ENCODE measurements at places on chromosomes 1 and 21.

- no peak for DNase-seq
Observed at GRCh38 chr1:8122477-8123407, 96.6 kb upstream of the ERRFI1 start.

DNA sequence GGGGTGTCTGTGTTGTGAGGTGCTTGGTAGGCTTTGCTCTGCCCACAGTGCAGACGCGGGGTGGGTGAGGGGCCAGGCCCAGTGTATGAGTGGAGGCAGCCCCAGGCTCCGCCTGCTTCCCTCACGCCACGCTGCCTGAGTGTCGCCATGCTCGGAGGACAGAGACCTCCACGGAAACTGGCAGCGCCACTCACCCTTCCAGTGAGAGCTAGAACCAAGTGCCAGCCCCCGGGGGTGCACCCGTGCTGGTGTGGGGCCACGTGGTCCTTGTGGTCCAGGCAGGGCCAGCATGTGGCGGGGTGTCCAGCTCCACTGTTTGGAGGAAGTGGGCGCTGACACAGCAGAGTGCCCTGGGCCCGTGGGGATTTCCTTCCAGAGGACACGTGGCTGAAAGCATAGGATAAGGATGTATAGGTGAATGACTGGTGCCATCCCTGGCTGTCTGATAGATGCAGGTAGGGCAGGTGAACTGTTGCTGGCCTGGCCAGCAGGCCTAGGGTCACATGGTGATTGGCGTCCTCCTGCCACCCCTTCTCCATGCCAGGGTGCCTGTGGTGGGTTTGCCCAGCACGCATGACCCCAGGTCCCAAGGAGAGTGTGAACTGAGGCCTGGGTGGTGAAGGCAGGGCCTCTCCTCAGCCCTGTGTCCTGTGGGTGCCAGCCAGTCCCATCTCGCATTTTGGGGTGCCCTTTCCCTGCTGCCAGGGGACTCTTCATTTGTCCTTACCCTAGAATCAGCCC is 3.8 kb downstream of the LRRC3 start:
- DNase-seq = no peak

DNA sequence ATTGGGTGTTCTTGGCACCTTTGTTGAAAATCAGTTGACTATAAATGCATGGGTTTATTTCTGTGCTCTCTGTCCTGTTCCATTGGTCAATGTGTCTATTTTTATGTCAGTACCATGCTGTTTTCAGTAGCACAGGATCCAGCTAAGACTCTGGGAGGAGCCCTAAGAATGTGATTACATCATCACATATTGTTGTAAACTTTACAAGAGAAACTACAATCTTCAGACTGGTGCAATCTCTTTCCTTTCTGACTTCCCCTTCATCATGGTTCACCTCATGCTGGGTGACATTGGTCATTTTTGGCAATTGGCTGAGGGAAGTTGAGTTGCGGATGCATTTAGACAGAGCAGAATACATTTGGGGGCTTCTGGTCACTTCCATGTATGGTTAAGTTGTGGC is 88.4 kb downstream of the C21orf91 start:
- no peak for DNase-seq

- no peak for DNase-seq
Observed at GRCh38 chr1:3865606-3866160, 8.4 kb downstream of the DFFB start.

- no peak for DNase-seq
Observed at GRCh38 chr1:22553104-22553880, 10.0 kb upstream of the EPHA8 start.

GRCh38 chr1:76835203-76835602 is 32.1 kb upstream of the ST6GALNAC5 start:
- no peak for DNase-seq

DNA sequence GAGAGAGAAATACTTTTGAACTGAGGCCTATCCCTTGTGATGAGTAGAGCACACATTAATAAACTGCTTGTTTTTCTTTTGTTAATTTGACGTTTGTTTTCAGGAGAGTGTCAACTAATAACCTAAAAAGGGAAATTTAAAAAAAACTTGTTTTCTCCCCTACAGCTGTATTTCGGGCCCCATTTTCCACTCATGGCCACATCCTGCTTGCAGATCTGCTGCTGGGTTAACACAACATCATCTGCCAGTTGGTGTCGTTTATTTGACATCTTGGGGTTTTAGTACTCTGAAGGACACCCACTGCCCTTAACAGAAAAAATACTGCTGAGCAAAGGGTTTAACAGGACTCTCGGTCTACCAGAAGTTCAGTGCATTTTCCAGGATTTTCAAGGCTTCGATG is 848 bp upstream of the PYHIN1 start:
- DNase-seq = no peak

- DNase-seq = no peak
Observed at GRCh38 chr1:63873751-63874150, 99.9 kb downstream of the ROR1 start.

- DNase-seq = no peak
Observed at GRCh38 chr1:165441166-165441880, 3.6 kb downstream of the RXRG start.

DNA sequence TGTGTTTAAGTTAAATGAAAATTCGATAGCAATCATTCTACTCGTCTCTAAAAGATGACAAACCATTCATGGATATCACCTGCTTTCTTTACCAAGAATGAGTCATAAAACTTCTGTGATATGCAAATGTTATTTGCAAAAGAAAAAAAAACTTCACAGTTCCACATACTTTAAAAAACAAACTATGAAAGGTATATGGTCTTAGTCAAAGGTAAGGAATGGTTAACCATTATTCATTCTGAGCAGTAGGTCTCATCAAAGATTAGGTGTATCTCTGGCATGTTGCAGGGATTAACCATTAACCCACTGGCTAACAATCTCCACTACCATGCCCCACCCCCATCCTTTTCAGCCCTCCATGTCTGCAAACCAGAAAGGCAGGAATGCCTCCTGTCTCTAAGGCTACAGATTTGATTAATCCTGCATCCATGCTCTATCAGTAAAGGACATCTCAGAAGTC is 44.4 kb downstream of the PTPN14 start:
- no peak for DNase-seq

DNA sequence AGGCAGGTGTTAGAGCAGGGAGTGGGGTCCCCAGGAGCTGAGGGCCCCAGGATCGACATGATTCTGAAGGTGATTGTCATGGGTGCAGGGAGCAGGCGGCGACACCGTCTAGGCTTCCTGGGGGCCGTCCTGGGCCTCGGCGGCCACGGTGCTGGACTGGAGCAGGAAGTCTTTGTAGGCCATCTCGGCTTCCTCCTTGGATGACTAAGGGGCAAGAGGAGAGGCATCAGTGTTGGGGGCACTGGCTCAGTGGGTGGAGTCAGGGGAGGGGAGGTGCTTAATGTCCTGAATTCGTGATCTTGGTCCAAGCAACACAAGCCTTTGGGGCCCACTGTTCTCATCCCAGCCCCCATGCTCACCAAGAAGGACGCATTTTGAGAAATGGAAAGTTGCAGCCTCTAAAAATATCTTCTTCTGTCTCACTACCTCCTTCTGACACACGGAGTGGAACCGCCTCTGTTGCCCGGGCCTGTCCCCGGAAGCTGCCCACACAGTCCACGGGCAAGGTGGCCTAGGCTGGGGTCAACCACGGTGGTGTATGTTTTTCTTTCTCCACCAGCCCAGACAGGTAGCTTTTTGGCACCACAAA is 8.6 kb upstream of the FCMR start:
- DNase-seq = no peak

DNA sequence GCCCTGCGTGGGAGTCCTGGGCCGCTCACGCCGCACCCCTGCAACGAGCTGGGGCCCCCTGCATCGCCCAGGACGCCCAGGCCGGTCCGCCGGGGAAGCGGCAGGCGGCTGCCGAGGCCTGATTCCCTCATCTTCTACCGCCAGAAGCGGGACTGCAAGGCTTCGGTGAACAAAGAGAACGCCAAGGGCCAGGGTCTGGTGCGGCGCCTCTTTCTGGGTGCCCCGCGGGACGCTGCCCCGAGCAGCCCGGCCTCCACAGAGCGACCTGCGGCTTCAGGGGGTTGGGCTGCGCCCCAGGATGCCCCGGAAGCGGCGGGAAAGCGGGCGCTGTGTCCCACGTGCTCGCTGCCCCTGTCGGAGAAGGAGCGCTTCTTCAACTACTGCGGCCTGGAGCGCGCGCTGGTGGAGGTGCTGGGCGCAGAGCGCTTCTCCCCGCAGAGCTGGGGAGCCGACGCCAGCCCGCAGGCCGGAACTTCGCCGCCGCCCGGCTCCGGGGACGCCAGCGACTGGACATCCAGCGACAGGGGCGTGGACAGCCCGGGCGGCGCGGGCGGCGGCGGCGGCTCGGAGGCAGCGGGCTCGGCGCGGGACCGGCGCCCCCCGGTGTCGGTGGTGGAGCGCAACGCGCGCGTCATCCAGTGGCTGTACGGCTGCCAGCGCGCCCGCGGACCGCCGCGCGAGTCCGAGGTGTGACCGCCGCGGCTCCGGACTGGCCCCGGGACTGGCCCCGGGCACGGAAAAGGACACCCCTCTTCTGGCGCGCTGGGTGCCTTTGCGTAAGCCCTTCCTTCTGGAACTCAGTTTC is 2.7 kb downstream of the FAM110D start:
- DNase-seq = no peak

GRCh38 chr1:204852854-204853253 is 17.8 kb upstream of the NFASC start:
- DNase-seq = no peak

DNA sequence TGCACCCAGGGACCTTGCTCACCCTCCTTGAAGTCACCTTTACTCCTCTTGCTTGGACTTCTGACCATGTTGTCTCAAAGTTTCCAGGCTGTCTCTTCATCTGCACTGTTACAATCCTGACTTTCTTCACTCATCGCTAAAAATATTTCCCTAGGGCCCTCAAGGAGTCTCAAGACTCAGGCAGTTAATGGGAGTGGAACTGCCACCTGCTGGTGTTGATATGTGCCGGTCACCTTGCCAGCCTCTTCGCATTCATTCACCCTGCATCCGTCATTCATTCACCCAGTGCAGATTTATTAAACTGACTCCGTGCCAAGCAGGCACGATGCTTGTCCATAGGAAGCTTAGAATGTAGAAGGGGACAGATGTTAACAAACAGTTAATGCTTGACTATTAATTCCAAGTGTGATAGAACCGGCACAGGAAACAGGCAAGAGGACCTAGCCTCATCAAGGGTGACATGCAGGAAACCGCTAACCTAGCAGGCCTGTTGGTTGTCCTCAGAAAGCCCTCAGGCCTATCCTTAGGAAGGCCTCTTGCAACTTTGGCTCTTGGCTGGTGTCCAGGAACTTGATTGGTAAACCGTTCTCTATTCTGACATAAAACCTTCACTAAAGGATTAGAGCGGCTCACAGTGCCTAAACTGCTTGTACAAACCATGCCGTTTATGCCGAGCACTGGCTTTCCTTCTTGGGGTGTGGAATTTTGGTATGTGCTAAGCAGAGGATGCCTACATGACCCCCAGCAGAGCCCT is 342.2 kb downstream of the CAMTA1 start:
- no peak for DNase-seq

DNA sequence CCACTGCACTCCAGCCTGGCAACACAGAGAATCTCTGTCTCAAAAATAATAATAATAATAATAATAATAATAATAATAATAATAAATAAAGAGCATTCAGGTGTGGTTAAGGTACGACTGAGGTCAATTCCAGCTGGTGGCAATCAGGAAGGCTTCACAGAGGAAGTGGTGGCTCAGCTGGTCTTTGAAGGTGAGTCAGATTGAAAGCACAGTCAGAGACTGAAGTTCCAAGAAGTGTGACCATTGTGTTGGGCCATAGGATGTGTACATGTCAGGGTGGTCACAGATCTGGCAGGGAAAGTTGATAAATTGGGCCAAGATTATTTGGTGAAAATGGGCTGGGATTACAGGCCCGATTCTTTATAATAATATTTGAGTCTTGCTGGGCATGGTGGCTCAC is 31.0 kb upstream of the MED18 start:
- DNase-seq = no peak

DNA sequence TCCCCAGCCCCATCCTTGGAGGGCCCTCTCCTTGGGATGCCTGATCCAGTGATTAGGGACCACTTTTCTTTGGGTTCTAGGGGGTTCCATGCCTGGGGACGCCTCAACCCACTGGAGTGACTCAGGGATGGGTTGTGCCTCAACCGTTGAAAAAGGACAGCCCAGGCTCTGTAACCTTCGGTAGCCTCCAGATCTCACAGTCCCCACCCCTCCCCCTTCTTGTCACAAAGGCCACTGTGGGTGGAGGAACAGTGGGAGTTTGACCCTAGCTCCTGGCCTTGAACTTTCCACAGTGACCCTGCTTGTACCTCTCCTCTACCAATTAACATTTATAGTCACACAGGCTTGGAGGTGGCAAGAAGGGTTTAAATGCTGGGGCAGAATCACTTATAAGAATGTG is 2.6 kb upstream of the RORC start:
- no peak for DNase-seq

GRCh38 chr1:206039046-206039973 is 13.7 kb upstream of the RHEX start:
- no peak for DNase-seq

- no peak for DNase-seq
Observed at GRCh38 chr1:204931768-204932572, 61.3 kb downstream of the NFASC start.

- DNase-seq = no peak
Observed at GRCh38 chr1:71118086-71118485, 37.3 kb upstream of the ZRANB2 start.

DNA sequence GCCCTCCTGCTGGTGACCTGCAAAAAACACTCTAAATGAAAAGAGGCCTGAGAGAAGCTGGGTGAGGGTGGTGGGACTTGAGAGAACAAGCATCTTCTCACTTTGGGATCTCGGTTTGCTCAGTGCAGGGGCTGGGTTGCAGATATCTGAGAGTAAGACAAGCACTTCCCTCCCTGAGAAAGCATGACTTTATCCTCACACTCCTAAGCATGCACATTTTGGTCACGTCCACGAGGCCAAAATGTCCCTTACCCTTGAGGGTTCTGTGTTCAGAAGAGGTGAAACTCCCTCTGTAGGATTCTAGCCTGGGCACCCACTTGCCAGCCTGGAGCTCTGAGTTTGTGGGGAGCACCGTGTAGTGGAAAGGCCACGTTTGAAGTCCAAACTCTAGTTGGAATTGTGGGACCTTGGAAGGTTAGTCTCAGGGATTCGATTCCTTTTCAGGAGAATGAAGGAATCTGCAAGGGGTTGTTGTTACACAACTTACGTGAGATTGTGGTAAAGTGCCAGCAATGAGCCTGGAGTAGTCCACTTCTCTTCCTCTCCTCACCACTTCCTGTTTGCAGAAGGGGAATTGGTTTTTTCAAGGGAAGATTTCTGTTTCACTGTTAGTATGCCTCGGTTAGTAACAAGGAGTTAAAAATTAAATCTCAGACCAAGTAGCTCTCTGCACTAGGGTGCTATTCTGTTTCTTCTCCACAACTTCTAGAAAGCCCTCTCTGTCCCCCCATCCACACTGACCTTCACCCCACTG is 3.0 kb downstream of the FCAMR start:
- DNase-seq = no peak

DNA sequence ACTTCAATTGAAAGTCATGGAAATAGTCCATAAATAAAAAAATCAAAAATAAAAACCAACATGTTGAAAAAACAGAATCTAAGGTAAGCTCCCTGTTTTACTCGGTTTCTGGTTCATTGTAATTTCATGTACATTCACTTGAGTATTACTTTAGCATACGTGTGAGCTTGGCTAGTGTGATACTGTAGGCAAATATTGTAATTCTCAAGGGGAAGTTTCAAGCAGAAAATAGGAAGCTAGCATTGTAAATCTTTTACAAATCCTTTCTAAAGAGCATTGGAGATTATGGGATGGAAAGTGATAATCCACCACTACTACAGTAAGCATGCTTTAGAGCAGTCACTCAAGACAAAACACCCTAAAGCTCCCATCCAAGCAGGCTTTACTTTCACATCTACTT is 3.3 kb upstream of the LPAR3 start:
- no peak for DNase-seq
